ENCODE measurements at places on chromosomes 16 and 17.

GRCh38 chr17:5184288-5184687, 7.4 kb downstream of the ZNF594 start:
- DNase-seq, result no peak

- peak; percentile 85 for DNase-seq
Observed at GRCh38 chr17:7989781-7990655, 12.4 kb upstream of the GUCY2D start.

DNA sequence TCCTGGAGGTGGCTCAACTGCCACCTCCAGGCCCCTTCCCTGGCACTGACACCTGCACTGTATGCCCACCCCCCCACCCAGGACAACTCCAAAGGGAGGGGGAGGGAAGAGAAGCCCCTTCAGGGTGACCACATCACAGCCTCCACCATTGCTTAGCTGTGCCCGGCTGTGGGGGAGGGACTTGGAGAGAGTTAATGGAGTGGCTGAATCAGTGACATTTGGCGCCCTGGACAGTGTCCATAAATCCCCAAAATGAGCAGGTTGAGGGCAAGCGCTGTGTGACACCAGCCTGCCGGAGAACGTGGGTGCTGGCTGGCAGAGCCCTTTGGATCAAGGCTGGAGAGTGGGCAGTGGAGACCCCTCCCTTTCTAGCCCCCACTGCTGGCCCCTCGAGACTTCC, 883 bp downstream of the USH1G start:
- no peak for DNase-seq

DNA sequence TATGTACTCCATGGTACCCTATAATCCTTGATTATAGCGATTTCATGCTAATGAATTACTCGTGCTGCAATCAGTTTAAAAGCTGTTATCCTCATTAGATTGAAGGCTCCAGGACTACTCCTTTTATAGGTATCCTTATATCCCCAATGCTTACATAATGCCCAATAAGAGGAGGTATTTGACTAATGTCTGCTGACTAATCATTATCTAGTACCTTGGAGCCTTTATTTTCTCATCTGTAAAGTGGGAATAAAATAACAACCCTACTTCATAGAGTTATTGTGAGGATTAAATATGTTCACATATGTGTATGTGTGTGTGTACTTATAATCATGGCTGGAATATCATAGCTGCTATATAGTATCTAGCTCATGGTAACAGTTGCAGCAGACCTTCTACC, 1031.5 kb downstream of the CDH11 start:
- no peak for DNase-seq
